ENCODE measurements at places on chromosomes 16 and 17.

- DNase-seq: no peak
These were observed 54.7 kb upstream of the IL34 start for GRCh38 chr16:70591615-70592014.

GRCh38 chr16:48829336-48830310, 219.6 kb upstream of the N4BP1 start:
- no peak for DNase-seq

- no peak for DNase-seq
These were observed 6.6 kb downstream of the SEC14L1 start for GRCh38 chr17:77147357-77147801.

GRCh38 chr16:79721270-79721669, 120.7 kb upstream of the MAF start:
- no peak for DNase-seq

GRCh38 chr17:60422162-60422665, at the start of gene CHCT1:
Gene CHCT1 (plus strand): TSS chr17:60422489. CDS start chr17:60422593, 104 bp downstream.
- no peak for DNase-seq

- no peak for DNase-seq
These were observed 21.0 kb downstream of the MRM3 start for GRCh38 chr17:802901-803881.

GRCh38 chr17:79579074-79579800, 31.6 kb downstream of the RBFOX3 start:
- DNase-seq: no peak

- no peak for DNase-seq
These were observed 108.1 kb upstream of the ERCC4 start for GRCh38 chr16:13811834-13812233.

DNA sequence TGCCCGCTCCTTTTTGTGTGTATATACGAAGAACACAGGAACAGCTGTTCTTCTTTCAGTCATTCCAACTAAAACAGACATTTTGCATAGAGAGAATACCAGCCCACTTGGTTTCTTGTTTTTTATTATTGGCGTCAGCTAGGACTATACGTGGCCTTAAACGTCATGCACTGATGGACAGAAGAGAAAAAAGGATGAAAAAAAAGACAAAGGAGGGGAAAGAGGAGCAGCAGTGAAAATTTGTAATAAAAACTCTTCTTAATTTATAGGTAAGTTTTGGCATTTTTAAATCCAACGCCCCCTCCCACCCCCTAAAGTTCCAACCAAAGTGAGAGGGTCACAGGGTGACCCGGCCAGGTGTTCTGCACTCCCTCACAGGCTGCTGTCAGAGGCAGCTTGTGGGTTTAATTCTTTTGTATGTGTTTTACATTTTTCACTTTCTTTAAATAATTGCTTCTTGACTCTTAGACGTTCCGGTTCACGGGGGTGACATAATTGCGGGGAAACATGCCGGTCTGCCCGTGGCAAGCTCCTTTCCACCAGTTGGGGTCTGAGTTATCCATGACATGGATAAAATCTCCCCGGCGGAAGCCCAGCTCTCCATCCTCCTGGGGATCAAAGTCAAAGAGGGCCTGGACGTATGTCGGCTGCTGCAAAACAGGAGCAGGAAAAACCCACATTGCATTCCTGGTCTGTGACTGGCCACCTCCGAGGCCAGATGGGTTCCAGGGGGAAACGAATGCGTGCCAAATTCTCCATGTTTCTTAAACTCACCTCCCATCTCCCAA, 30.9 kb upstream of the SLC25A19 start:
- peak; percentile 75 for DNase-seq

GRCh38 chr17:41695954-41696757, 7.5 kb downstream of the EIF1 start:
- DNase-seq: peak; percentile 86

GRCh38 chr17:75301049-75301448, 11.8 kb upstream of the SLC25A19 start:
- DNase-seq: no peak

DNA sequence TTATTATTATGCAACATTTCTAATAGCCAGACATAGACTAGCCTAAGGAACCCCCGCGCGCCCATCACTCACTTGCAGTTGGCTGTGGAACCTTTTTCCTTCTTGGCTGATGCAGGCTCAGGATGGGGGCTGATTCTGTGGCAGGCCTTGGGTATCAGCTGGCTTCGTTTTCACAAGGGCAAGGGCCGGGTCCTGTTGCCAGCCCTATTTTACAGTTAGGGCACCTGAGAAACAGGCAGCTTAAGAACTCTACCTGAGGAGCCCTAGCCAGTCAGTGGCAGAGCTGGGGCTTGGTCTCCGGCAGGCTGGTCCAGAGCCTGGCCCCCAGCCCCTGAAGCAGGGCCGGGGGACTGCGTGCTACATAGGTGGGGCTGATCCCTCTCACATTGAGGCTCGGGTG, 28.7 kb downstream of the ADGRG5 start:
- DNase-seq: no peak

DNA sequence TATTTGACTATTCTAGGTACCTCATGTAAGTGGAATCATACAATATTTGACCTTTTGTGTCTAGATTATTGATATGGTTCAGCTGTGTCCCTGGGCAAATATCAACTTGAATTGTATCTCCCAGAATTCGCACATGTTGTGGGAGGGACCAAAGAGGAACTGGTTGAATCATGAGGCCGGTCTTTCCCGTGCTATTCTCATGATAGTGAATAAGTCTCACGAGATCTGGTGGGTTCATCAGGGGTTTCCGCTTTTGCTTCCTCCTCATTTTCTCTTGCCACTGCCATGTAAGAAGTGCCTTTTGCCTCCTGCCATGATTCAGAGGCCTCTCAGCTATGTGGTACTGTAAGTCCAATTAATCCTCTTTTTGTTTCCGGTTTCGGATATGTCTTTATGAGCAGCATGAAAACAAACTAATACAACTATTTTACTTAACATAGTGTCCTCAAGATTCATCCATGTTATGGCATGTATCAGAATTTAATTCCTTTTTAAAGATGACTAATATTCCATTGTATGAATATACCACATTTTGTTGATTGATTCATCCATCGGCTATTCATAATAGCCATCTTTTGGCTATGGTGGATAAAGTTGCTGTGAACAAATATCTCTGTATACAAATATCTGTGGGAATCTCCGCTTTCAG, 129.1 kb downstream of the FTO start:
- DNase-seq: no peak

GRCh38 chr17:76017481-76018339, 9.4 kb downstream of the EVPL start:
- no peak for DNase-seq
